ENCODE measurements at places on chromosomes 16 and 17. TPM values are rescaled to one million over a fixed set of nuclear protein-coding genes. Genes with fewer than 3 reads are reported as not detected.

- no peaks in the 10 kb centered on the region for H3K27me3 ChIP-seq
- H3K4me3 ChIP-seq: no peak overlapping the region
- H3K4me1 ChIP-seq: no peaks in the 10 kb centered on the region
- no peak for DNase-seq
- H3K27ac ChIP-seq: no peak overlapping the region
These were observed 44.8 kb downstream of the CPPED1 start for GRCh38 chr16:12758670-12759558.

DNA sequence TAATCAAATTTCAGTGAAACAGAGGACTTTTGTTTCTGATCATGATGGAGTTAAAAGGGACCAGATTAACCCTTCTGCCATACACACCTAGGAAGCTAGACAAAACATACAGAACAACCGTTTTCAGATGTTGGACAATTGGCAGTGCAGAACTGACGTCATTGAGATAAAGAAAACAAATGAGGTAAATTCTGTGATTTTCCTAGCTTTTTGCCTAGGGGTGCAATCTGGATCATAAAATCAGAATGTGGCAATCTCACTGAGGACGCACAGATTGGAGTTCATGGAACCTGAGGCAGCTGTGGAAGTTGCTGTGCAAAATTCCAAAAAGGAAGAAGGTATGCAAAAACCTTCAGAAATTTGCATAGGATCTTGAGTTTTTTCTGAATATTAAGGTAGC lies 15.0 kb upstream of the USP32 start:
- no peaks in the 10 kb centered on the region for H3K36me3 ChIP-seq
- DNase-seq: no peak
- H3K4me3 ChIP-seq: no peak overlapping the region
- no peaks in the 10 kb centered on the region for H3K27me3 ChIP-seq
- H3K27ac ChIP-seq: no peak overlapping the region

GRCh38 chr17:48322060-48322459 lies 108.0 kb downstream of the SKAP1 start:
- no peaks in the 10 kb centered on the region for H3K4me1 ChIP-seq
- no peak for DNase-seq
- H3K27ac ChIP-seq: no peak overlapping the region
- no peak overlapping the region for H3K4me3 ChIP-seq
- no peaks in the 10 kb centered on the region for H3K36me3 ChIP-seq

DNA sequence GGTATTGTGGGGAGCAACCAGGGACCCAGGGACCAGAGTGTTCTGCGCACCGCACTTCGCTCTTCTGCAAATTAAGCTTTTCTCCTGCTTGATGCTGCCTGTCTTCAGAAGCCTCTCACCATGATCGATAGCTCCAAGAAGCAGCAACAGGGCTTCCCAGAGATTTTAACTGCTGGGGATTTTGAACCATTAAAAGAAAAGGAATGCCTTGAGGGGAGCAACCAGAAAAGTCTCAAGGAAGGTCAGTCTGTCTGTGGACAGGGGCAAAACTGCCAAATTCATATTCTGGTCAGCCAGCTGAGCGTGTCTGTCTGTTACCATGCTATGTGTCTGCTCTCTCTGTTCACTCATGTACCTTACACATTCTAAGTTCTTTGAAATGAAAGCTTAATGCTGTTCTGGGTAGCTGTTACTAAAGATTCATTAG lies 115.7 kb downstream of the MRTFB start:
- H3K4me3 ChIP-seq: peak overlapping the region; percentile 3
- DNase-seq: no peak
- H3K27ac ChIP-seq: peak overlapping the region; percentile 60
- no peaks in the 10 kb centered on the region for H3K36me3 ChIP-seq
- H3K27me3 ChIP-seq: no peaks in the 10 kb centered on the region

DNA sequence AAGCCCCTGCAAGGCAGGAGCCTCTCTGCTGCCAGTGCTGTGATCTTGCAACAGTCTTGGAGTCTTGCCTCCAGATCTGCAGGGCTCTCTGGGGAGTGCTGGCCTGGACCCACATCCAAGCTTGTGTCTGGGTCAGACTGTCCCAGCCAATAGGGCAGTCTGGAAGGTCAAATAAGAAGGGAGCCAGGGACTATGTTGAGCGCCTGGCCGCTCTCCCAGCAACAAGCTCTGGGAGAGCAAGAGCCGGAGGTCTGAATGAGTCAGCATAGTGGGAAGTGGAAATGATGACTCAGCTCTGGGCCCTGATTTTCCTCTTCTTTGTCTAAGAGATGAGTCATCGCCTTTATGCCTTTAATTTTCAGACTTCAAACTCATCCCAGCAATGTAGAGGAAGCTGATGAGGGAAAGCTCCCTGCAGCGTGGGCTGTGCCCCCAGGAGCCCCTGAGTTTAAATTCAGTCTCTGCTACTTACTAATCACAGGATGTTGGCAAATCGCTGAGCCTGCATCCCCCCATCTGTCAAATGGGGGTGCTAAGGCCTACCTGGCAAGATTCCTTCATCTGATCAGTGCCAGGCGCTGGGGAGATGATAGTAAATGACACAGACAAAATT lies 43.6 kb upstream of the HAPSTR1 start:
- H3K27me3 ChIP-seq: no peaks in the 10 kb centered on the region
- peaks cover 15% of the 10 kb centered on the region for H3K4me1 ChIP-seq
- no peaks in the 10 kb centered on the region for H3K36me3 ChIP-seq

GRCh38 chr16:23052908-23053580 lies 96.2 kb downstream of the USP31 start:
- no peak for DNase-seq
- no peaks in the 10 kb centered on the region for H3K4me1 ChIP-seq
- H3K27ac ChIP-seq: no peak overlapping the region
- no peaks in the 10 kb centered on the region for H3K27me3 ChIP-seq

GHDC gene
- 20.0 TPM for total RNA-seq

GP1BA gene
- not detected for total RNA-seq

EPN2 gene
- 36.0 TPM for total RNA-seq

PIK3R6 gene
- total RNA-seq: not detected

SLFN13 gene
- 2.1 TPM for total RNA-seq

ACSM5 gene
- not detected for total RNA-seq

FGF11 gene
- total RNA-seq: 0.33 TPM

NEK8 gene
- 2.8 TPM for total RNA-seq
